ENCODE measurements at places on chromosomes 6 and 20.
A peak's percentile ranks its signal among the peaks of the same experiment; 100 is the strongest.

GRCh38 chr6:111713236-111713635 is 107.6 kb upstream of the TRAF3IP2 start:
- DNase-seq: no peak

DNA sequence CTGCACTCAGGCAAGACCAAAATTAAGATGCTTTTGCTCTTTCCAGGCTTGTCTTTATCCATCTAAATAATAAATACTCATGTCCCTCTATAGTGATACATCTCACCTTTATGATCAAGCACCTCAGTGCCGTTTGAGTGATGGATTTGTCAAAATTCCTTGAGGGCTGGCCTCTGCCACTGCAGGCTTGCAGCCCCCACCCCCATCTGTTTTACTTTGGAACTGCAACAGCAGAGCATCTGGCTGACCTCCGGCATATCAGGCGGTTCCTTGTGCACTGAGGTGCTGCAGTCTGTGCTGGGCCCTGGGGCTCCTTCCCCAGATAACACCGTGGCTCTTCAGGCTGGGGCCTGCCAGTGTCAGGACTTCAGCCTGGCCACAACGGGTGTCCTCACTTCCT is 386.9 kb downstream of the CDH26 start:
- no peak for DNase-seq

DNA sequence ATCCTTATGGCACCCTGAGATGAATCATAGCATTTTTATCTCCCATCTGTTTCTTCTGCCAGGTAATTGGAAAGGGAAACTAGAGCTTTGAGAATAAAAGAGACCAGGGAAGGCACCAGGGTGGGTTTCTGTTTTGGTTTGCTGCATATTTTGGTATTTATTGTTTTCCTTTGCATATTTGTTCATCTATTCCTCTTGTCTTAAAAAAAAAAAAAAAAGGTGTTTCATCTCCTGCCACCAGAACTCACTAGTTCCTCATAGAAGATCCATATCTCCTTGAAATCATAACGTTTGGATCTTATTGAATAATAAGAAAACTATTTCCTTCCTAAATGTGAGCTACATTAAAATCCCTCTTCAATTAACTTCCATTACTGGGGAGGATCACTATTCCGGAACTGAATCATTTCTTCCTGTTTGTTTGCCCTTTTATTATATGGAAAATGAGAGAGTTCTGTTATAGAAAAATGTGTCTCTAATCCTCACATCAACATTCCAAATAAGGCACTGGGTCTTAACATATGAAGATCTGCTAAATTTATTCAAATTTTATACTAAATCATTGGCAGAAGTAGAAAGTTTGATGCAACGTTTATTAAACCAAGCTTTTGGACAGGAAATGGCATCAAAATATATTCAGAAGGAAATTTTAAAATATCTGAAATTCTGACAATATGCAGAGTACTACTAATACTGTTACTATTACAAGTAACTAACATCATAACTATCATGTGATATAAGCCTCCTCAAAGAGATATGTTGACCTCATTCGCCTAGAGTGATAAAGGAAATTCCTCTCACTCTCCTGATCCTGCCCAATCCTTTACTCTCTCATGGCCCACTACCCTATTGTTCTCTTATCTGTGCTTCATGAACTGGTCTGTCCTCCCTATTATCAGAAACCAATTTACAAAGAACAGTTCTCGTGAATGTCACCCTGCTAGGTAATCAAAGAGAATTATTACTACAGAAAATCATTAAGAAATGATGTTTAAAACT is 229.4 kb upstream of the RSPO3 start:
- DNase-seq: no peak

- DNase-seq: no peak
Observed at GRCh38 chr20:4901031-4901818, 100.1 kb downstream of the SLC23A2 start.

GRCh38 chr20:9510911-9511310 is 3.5 kb upstream of the LAMP5 start:
- no peak for DNase-seq

DNA sequence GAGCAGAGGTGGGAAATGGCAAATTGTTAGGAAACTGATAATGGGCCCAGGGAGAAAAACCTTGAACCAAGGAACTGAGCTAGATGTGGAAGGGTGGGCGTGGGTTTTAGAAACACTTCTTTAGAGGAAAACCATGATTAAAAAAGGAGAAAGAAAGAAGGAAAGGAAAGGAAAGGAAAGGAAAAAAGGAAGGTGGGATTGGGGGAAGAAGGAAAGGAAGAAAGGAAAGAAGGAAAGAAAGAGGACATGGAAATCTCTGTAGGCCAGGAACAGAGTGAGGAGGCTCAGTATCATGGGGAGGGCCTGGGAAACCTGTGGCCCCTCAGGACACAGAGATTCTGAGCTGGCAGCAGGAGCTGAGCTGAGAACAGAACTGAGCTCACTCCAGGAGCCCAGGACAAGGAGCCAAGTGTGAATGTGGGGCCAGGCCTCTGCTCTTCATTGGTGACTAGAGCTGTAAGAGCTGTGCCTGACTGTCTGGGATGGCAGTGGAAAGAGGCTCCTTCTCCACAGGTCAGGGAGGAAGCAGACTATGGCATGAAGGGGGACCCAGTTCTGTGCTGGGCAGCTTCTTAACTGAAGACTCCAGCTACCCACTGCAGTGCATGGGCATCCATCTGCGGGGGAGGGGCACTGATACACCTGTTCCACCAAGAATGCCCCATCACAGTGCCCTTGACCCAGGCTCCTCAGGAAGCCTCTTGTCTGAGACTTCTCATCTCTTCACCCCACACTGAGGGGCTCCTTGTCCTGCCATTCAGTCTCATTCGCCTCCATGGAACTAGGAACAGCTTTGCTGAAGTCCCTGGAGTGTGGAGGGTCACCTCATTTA is 116.1 kb upstream of the BACH2 start:
- DNase-seq: no peak

DNA sequence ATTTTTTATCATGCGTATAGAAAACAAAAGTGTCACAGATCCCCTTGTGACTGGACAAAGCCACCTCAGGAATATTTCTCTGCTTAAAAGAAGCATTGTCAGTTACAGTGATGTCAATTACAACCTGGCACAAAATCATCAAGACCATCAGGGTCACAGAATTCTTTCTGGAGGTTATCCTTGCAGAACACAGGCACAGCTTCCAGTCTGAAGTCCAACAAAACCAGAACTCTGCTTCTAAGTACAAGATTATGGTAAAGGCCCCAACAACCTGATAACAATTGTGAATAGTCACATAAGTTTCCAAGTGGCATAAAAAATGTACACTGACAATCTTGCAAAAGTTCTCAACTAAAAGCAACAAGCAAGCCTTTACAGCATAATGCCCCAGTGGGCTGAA is 21.0 kb downstream of the PLAGL2 start:
- DNase-seq: no peak

- peak; percentile 96 for DNase-seq
Observed at GRCh38 chr6:41545703-41546474, at the start of gene FOXP4. Gene FOXP4, plus strand, starts transcription at chr6:41546381. Its CDS starts 19,380 bp downstream, at chr6:41565761.

- no peak for DNase-seq
Observed at GRCh38 chr6:9581155-9581554, 833.7 kb downstream of the TFAP2A start.
